Activated naive CD8-positive, alpha-beta T cell treated with anti-CD3 and anti-CD28 coated beads for 36 hours (primary cell): ENCODE measurements at places on chromosomes 4 and X. TPM values are rescaled to one million over a fixed set of nuclear protein-coding genes. Genes with fewer than 3 reads are reported as not detected.

GRCh38 chr4:4968161-4968725, 51.0 kb downstream of the CYTL1 start:
- no peak overlapping the region for H3K4me3 ChIP-seq
- peaks cover 5% of the 10 kb centered on the region for H3K27me3 ChIP-seq
- H3K36me3 ChIP-seq: peaks cover 5% of the 10 kb centered on the region
- no peaks in the 10 kb centered on the region for H3K4me1 ChIP-seq
- DNase-seq: no peak

GRID2 gene
- total RNA-seq: not detected

MTCP1 gene
- 17.2 TPM for total RNA-seq

MMRN1 gene
- total RNA-seq: not detected

- H3K4me1 ChIP-seq: peaks cover 11% of the 10 kb centered on the region
- H3K27me3 ChIP-seq: no peaks in the 10 kb centered on the region
- H3K36me3 ChIP-seq: no peaks in the 10 kb centered on the region
- H3K4me3 ChIP-seq: no peak overlapping the region
- no peak overlapping the region for H3K27ac ChIP-seq
Observed at GRCh38 chrX:106615041-106615440, 3.3 kb downstream of the RADX start.

DNA sequence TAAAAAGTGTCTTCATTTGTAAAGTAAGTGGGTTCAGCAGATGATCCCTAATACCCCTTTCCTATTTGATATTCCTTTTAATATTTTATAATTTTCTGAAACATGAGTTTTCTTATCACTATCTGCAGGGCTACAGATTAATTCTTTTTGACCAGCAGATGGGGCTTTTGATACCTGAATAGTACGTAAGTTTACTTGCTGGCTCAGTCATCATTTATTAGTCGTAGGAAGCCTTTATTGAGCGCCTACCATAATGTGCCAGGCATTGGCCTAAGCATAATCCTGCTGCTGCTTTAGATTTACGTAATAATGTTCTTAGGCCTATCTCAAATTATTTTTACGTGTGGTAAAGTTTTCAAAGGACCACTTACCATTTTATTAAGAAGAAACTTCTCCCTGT, 33.1 kb downstream of the OSTC start:
- no peak overlapping the region for H3K27ac ChIP-seq
- no peak for DNase-seq
- H3K4me3 ChIP-seq: no peak overlapping the region

DNA sequence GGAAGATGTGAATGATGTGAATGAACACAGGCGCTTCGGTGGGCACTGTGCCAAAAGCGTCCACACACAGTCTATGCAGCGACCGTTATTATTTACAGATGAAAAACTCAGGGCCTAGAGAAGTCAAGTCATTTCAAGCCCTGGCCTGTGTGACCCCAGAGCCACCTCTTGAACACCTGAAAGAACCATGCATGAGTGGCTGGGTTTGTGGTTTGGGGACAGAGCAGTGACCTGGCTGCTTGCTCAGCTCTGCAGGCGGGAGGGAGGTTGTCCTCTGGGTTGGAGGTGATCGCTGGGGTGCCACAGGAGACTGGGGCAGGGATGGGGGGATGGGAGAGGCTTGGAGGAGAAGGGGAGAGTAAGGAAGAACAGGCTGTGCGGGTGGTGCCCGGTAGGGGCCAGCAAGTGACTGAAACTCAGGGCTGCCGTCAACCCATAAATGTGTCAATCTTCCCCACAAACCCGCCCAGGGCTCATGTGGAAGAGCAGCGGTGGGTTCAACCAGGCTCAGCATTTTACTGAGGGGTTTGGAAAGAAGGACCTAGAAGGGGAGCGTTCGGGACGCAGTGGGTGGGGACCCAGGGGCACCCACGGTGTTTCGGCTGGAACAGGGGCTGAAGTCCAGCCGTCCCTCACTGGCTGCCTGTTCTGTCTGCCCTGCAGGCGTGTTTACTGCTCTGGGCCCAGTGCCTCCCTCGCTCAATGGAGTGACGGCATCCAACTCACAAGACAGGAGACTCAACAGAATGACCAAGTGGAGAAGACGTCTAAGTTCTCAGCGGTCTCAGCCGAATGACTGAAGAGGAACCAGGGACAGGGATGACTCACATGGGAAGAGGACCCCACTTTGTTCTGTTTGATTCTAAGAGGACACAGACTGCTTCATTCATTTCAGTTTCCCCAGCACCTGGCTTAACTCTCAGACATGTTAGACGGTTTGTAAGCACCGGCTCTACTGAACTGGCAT, 167.8 kb downstream of the AFAP1 start:
- peaks cover 13% of the 10 kb centered on the region for H3K4me1 ChIP-seq
- H3K27me3 ChIP-seq: no peaks in the 10 kb centered on the region
- peaks cover 8% of the 10 kb centered on the region for H3K36me3 ChIP-seq
- H3K4me3 ChIP-seq: no peak overlapping the region
- DNase-seq: no peak

GRCh38 chrX:77528034-77528433, 80.8 kb downstream of the FGF16 start:
- no peak for DNase-seq
- peaks cover 11% of the 10 kb centered on the region for H3K4me1 ChIP-seq
- no peaks in the 10 kb centered on the region for H3K27me3 ChIP-seq
- H3K36me3 ChIP-seq: peaks cover 39% of the 10 kb centered on the region

GRCh38 chr4:153987291-153987690, 198.4 kb upstream of the SFRP2 start:
- no peak overlapping the region for H3K4me3 ChIP-seq
- peaks cover 39% of the 10 kb centered on the region for H3K27me3 ChIP-seq
- no peaks in the 10 kb centered on the region for H3K36me3 ChIP-seq
- H3K27ac ChIP-seq: no peak overlapping the region
- no peaks in the 10 kb centered on the region for H3K4me1 ChIP-seq

MEPE gene
- total RNA-seq: not detected

PNMA5 gene
- not detected for total RNA-seq

DNA sequence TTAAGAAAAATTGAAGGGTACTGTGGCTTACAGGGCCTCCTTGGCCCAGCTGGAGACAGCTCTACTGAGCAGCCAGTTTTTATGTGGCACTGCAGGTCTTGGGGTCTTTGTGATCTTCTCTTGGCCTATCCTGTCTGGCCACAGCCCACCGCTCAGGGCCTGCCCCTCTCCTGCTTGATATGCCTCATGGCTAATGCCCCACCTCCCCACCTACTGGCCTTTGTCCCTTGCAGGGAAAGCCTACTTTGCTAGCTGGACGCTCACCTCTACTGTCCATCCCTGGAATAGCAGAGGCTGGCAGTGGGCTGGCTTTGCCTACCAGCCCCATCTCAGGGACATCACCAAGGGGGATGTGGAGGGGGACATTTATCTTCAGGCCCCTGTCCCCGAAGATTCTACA, 134.1 kb downstream of the PJA1 start:
- DNase-seq: no peak
- H3K4me1 ChIP-seq: peaks cover 2% of the 10 kb centered on the region
- H3K36me3 ChIP-seq: no peaks in the 10 kb centered on the region
- no peaks in the 10 kb centered on the region for H3K27me3 ChIP-seq

TMSB15C gene
- total RNA-seq: 2.5 TPM

DNA sequence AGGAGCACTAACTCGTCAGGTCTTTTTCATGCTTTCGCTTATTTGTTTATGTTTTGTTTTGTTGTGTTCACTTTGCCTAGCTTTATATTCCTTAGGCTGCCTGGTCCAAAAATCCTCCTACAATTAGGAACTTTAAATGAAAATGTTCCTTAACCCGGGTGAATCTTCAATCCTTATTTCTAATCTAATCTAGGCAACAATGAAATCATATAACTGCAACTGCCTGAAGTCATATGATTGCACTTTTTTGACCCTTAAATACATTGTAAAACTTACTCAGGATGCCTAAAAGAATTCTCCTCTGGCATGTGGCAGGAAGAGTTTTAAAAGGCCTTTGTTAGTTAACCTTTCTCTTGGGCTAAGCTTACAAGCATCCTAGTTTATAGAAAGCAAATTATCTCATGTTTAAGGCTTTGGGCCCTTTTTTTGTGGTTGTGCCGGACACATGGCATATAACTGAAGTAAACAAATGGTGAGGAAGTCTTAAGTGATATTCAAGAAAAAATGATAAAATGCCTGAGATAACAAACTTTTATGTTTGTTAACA, 279.4 kb downstream of the FAT4 start:
- no peak overlapping the region for H3K27ac ChIP-seq
- H3K4me3 ChIP-seq: no peak overlapping the region
- no peaks in the 10 kb centered on the region for H3K36me3 ChIP-seq
- DNase-seq: no peak
- no peaks in the 10 kb centered on the region for H3K27me3 ChIP-seq
- H3K4me1 ChIP-seq: no peaks in the 10 kb centered on the region

DNA sequence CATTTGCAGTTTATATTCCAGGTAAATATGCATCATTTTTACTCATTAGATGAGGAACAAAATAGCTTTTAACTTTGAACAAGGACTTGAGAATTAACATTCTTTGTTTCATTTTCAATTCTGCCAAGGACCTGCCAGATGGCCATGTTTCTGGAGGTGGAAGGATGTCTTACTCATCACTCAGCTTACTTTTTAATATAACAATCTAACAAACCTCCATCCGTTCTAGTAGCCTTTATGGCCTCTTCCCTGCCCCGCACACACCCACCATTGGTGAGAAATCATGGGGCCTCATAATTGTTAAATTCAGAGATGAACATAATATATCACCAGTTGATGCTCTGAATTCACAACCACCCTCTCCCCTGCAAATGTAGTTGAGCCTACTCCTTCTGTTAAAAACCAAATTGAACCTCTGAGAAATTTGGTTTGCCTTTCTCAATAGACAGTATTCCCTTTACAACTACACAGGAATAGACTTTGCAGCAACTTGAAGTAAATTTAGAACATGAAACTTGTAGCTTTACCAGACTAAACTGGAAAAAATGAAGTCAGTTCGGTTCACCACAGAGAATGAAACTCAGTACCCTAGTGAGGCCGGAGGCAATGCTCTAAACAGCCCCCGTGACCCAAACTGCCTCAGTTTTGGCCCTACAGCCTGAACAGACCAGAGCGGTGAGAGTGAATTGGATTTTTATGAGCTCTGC, 50.1 kb upstream of the ACSL4 start:
- peak; percentile 7 for DNase-seq
- H3K4me3 ChIP-seq: peak overlapping the region; percentile 63
- no peaks in the 10 kb centered on the region for H3K27me3 ChIP-seq
- no peaks in the 10 kb centered on the region for H3K36me3 ChIP-seq
- peak overlapping the region; percentile 94 for H3K27ac ChIP-seq
- H3K4me1 ChIP-seq: peaks cover 19% of the 10 kb centered on the region

- H3K36me3 ChIP-seq: no peaks in the 10 kb centered on the region
- no peaks in the 10 kb centered on the region for H3K27me3 ChIP-seq
- no peak overlapping the region for H3K4me3 ChIP-seq
- no peak overlapping the region for H3K27ac ChIP-seq
- no peak for DNase-seq
- H3K4me1 ChIP-seq: no peaks in the 10 kb centered on the region
Observed at GRCh38 chr4:178812866-178813265, 1370.6 kb upstream of the AGA start.

DNA sequence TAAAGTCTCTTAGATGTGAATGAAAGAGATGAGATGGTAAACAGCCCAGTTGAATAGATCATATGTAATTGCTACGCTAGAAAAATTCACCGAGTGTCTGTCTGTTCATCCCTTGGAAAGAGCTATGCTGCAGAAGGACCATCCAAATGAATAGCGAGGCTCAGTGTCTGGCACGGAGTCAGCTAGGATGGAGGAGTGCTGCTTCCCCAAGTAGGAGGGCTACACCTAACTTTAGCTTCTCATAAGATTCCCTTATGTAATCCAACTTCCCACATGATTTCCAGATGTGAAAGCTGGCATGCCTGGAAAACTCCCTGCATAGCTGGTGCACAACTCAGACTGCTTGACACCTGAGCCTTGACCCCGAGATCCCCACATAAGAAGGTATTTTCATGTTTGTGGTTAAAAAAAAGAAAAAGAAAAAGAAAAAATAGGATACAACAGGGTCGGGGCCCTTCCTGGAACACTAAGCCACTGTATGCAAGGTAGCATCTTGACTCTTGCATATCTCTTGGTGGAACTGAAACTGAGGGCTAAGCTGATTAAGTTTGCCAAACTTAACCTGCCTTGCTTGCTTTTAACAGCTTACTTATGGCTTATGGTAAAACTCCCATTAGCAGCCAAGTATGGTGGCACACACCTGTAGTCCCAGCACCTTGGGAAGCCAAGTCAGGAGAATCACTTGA, 82.3 kb downstream of the FREM3 start:
- H3K27ac ChIP-seq: no peak overlapping the region
- peaks cover 7% of the 10 kb centered on the region for H3K36me3 ChIP-seq
- H3K4me1 ChIP-seq: peaks cover 6% of the 10 kb centered on the region

ZMYM3 gene
- 25.1 TPM for total RNA-seq

CDKL2 gene
- 0.60 TPM for total RNA-seq

GRCh38 chrX:154308108-154308946, 12.7 kb downstream of the TKTL1 start:
- H3K4me3 ChIP-seq: no peak overlapping the region
- H3K27ac ChIP-seq: peak overlapping the region; percentile 69
- peaks cover 1% of the 10 kb centered on the region for H3K36me3 ChIP-seq
- peak; percentile 71 for DNase-seq
- peaks cover 42% of the 10 kb centered on the region for H3K4me1 ChIP-seq
- H3K27me3 ChIP-seq: no peaks in the 10 kb centered on the region

DNA sequence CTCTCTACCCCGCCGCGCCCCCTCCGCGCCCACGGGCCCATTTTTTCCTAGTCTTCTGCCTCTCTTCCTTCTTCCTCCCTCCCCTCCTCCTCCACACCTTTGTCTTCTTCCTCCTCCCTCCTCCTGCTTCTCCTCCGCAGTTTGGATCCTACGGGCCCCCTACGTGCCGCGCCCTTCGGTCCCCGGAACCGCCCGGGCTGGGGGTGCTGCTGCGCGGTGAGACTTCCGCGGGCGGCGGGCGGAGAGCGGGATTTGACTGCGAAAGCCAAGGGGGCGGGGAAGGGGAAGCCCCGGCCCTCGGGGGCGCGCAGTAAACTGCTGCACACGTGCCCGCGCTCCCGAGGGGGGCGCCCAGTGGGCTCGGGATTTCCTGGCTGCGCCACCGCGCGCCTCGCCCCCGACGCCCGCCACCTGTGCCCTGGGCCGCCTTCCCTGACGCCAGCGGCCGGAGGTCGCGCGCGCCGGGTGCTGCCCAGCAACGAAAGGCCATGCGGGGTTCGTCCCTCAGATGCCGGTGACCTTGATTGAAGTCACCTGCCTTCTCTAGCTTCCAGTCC, 3.3 kb upstream of the NKX3-2 start:
- H3K4me3 ChIP-seq: peak overlapping the region; percentile 67
- no peak for DNase-seq
- H3K27me3 ChIP-seq: peaks cover 93% of the 10 kb centered on the region
- peaks cover 29% of the 10 kb centered on the region for H3K4me1 ChIP-seq
- peaks cover 8% of the 10 kb centered on the region for H3K36me3 ChIP-seq
- H3K27ac ChIP-seq: no peak overlapping the region

- H3K36me3 ChIP-seq: peaks cover 7% of the 10 kb centered on the region
- no peaks in the 10 kb centered on the region for H3K27me3 ChIP-seq
- peak overlapping the region; percentile 53 for H3K4me3 ChIP-seq
- H3K4me1 ChIP-seq: peaks cover 15% of the 10 kb centered on the region
- DNase-seq: no peak
Observed at GRCh38 chrX:154784149-154784995, 20.9 kb downstream of the MPP1 start.

GRCh38 chrX:105876658-105877057, 54.3 kb downstream of the NRK start:
- no peaks in the 10 kb centered on the region for H3K4me1 ChIP-seq
- H3K27me3 ChIP-seq: no peaks in the 10 kb centered on the region
- H3K4me3 ChIP-seq: no peak overlapping the region
- no peaks in the 10 kb centered on the region for H3K36me3 ChIP-seq
- DNase-seq: no peak
- no peak overlapping the region for H3K27ac ChIP-seq
